Eye (tissue), 1 donor: ENCODE measurements at places on chromosomes 13 and 19.

DNA sequence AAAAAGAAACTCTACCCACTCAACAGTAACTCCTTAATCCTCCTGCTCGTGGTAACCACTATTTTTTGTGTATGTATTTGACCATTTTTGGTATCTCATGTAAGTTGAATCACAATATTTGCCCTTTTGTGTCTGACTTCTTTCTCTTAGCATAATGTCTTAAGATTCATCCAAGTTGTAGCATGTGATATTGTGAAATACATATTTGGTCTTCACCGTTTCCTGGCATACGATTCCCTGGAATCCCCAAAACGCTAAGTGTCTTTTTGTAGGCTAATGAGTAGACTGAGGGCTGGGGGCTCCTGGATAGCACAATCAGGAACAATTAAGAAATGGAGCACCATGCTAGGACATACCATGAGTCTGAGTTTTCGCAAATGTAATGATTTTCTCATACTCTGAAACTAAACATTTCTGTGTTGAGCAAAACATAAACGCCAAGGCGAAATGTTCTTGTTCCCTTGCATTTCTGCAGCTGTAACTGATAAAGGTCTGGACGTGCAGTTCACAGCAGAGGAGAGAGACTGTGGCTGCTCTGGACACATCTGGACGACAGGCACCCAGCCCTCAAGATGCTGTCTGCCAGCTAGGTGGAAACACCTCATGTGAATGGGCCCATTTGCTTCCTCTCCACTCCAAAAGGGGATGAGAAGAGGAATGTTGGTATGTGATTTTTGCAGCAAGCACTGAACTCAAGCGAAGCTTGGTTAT, 38.4 kb downstream of the BRD4 start:
- DNase-seq, result no peak

DNA sequence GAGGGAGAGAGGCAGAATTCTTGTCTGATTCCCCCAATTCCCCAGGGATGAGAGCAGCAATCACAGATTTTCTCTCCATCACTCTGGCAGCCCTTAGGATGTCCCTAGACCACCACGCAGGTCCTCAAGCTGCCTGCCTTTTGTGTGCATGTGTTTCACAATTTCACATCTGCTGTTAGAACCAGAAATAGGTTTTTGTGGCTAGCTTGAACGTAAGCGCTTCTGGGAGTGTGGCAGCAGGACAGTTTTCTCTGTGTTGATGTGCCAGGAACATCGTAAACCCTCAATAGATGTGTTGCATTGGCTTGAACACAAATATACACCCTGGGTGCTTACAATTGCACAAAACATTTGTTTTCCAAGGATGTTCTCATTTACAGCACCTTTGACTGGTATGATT, 78.8 kb upstream of the TMTC4 start:
- DNase-seq, result peak; percentile 42

GRCh38 chr13:100273552-100273951, 184.7 kb downstream of the PCCA start:
- DNase-seq, result no peak

GRCh38 chr19:49165111-49165750, 7.6 kb downstream of the TRPM4 start:
- peak; percentile 38 for DNase-seq

- DNase-seq, result no peak
Measured at GRCh38 chr13:113155201-113155600, 3.2 kb upstream of the PROZ start.
